ENCODE measurements at places on chromosomes 13 and 19. TPM values are rescaled to one million over a fixed set of nuclear protein-coding genes. Genes with fewer than 3 reads are reported as not detected.

- no peak for DNase-seq
These were observed 7.1 kb downstream of the TLE5 start for GRCh38 chr19:3054972-3055740.

DNA sequence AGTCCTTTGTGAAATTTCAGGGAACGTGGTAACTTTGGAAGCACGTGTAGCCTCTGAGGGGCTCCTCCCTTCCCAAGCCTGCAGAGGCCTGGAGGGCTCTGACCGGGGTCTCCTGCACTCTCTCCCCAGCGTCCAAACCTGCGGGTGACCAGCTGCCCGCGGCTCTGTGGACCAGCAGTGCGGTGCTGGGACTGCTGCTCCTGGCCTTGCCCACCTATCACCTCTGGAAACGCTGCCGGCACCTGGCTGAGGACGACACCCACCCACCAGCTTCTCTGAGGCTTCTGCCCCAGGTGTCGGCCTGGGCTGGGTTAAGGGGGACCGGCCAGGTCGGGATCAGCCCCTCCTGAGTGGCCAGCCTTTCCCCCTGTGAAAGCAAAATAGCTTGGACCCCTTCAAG is 2.7 kb upstream of the TPGS1 start:
- no peak for DNase-seq

GRCh38 chr19:33887891-33888290 is 91.2 kb downstream of the KCTD15 start:
- no peak for DNase-seq

- no peak for DNase-seq
These were observed 3.1 kb downstream of the FTL start for GRCh38 chr19:48968179-48968661.

DNA sequence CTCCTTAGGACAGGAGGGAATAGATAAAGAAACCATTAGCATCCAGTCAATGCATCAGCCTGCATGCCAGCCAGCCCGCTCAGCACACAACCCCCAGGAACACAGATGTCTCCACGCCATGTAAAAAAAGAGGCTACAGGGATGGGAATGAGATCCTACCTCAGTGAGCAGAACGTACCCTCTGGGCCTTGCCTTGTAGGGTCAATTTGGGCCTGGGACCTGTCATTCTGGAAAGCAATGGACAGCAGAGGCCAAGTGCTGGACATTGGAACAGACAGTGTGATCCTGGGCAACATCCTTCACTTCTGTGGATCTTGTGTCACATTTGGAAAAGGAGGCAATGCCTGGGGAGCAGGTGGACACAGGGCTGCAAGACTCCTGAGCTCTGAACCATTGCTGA is 26.0 kb downstream of the VSTM2B start:
- DNase-seq: no peak

DNA sequence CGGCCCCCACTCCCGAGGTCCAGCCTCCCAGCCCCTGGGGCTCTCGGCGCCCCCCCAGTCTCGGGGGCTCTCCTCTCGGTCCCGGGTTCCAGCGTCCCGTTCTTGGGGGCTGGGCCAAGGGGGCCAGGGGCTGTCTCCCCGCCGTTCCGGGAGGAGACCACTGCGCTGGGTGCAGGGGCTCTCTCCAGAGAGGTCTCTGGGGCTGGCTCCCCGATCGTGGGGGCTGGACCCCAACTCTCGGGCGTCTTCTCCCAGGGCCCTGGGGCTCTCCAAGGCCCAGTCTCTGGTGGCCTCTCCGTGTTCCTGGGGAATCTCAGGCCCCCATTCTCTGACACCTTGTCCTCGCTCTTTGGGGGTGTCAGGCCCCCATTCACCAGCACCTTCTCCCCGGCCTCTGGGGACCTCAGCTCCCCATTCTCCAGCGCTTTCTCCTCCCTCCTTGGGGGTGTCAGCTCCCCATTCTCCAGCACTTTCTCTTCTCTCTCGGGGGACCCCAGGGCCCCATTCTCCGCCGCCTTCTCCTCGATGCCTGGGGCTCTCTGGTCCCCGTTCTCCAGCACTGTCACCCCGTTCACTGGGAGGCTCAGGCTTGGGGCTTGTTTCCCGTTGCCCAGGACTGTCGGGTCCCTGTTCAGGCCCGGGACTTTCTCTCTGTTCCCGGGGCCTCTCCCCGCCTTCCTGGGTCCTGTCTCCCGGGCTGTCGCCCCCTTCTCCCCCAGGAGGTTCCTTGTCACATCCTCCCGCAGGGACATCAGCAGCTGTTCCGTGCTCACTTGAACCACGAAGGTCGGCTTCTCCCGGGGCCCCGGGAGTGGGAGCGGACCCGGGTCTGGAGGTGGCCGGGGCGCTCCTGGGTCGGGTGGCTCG is 13.7 kb downstream of the LMTK3 start:
- no peak for DNase-seq

DNA sequence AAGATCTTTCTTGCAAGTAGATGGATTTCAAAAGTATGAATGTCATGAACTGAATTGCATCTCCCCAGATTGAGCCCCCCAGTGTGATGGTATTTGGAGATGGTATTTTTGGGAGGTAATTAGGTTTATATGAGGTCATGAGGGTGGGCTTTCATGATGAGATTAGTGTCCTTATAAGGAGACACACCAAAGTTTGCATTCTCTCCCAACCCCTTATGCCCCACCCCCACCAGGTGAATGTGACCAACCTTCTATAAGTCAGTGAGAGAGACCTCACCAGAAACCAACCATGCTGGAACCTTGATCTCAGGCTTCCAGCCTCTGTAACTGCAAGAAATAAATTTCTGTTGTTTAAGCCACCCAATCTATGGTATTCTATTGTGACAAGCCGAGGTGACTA is 71.3 kb upstream of the POSTN start:
- DNase-seq: no peak

- no peak for DNase-seq
These were observed 242.1 kb downstream of the KLF5 start for GRCh38 chr13:73300718-73301425.

- DNase-seq: peak; percentile 89
These were observed 107.4 kb downstream of the DNAJC3 start for GRCh38 chr13:95784161-95784899.

GRCh38 chr13:114064450-114065140 is 67.8 kb downstream of the RASA3 start:
- peak; percentile 49 for DNase-seq

DNA sequence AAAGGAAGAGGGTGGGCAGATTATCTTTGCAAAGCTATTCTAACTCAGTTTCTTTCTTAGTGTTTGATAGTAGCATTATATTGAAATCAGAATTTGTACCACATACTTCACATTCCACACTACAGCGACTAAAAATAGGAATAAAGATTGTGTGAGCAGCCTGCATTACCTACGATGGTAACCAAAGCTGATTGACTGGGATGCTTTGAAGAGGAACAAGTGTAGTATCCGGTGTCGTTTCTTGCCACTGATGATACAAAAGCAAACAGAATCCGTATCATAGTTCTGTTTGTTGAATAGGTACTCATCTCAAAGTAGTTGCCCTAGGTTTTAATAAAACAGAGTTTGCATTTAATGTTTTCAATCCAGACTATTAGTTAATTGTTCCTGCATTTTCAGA is 51.2 kb downstream of the FLT3 start:
- no peak for DNase-seq

DNA sequence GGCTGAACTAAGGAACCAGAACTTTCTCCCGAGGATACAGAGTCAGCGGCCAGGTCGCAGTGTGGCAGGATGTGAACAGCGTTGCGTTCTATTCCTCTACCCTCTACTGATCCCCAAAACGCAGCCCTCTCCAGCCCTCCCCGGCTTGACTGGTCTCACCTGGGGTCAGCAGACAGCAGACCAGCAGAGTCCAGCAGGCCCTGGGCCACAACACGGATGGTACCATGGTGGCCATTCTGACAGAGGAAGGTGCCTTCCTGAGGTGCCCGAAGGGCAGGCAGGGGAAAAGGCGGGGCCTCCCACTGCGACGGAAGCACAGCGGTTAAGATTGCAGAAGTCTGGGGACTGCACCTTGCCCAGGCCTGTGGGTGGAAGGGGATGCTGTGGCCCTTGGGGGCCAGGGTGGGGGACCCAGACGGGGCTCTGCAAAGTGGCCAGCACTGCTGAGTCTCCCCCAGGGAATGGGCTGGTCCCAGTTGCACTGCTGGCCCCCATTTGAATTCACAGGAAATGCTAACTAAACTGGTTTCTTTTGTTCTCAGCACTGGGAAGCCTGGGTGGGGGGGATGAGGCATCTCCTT is at the start of gene ICAM3:
TSS of gene ICAM3 (minus strand) at position 245 of the 581 bp plus-strand sequence. CDS start at position 235, 10 bp downstream.
- no peak for DNase-seq

GRCh38 chr19:45322744-45323281 is at the start of gene CKM:
TSS of gene CKM (minus strand) at chr19:45322875. CDS start at chr19:45319713, 3,162 bp downstream.
- no peak for DNase-seq

DNA sequence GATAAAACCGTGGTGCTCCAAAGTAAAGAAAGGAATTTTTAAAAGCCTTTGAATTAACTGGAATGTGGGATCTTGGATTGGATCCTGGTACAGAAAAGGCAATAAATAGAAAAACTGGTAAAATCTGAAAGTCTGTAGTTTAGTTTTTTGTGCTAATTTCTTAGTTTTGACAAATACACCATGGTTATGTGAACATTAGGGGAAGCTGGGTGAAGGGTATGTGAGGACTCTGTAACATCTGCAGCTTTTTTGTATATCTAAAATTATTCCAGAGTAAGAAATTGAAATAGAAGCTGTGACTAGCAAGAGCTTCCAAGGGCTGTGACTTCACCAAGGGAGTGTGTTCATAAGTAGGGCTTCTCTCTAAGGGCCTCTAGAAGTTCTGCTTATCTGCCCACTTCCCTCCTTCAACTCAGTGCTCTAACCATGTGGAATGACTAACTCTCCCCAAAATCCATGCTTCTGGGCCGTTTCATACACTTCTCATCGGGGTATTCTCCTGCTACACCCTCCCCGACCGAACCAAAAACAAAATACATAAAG is 26.5 kb downstream of the ARHGAP35 start:
- no peak for DNase-seq

DNA sequence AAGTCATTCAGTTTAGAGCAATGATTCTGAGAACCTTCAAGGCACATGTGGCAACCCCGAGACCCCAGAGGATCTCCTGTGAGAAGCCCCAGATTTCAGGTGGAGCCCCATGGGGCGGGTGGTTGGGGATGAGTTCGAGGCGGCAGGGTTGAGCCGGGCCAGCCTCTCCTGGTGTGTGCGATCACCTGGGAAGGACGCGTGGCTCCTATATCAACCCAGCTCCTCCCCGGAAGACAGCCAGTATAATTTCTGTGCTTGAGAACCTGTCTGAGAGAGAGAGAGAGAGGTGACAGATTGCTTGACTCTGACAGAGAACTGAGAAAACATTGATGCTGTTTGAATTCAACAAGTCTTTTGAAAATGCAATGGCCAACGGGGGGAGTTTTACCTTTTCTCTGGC is 89.0 kb downstream of the TEX29 start:
- DNase-seq: no peak

- peak; percentile 86 for DNase-seq
These were observed 809 bp downstream of the MISP start for GRCh38 chr19:751501-752341.

DNA sequence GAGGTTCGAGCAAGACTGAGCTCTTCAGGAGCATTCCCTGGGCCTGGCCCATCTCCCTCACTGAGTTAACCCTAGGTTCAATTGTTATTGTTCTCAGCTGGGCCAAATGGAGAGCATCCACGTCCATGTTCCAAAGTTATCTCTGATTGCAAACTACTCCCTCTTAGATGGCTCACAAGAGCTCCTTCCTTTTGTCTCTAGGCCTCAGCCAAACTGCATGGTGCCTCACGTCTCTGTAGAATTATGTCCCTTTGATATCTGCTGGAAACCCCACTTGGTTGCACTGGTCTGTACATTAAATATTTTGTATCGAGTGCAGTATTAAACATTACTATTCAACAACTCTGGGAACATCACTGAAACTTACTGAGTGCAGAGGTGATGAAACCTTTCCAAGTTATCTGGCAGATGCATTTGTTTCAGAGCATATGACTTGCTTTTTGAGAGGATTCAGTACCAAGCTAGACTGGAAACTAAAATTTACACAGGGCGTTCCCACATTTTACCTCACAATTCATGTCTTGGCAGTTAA is 38.1 kb downstream of the DOCK9 start:
- DNase-seq: no peak

- DNase-seq: no peak
These were observed 32.4 kb downstream of the PHF11 start for GRCh38 chr13:49528161-49528560.

DNA sequence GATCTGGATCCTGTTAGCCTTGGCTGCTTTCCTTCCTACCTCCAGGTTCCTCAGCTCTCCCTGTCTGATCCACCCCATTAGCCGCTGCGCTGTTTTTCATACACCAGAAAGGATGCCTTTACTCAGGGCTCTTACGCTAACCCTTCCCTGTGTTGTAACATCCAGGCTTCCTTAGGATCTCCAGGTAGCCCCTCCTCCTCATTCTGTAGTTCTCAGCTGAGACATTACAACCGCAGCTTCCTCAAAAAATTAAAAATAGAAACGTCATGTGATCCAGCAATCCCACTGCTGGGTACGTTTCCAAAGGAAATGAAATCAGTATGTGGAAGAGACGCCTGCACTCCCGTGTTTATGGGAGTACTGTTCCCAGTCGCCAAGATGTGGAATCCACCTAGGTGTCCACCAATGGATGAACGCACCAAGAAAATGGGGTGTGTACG is 18.4 kb upstream of the MYADM start:
- no peak for DNase-seq

DNA sequence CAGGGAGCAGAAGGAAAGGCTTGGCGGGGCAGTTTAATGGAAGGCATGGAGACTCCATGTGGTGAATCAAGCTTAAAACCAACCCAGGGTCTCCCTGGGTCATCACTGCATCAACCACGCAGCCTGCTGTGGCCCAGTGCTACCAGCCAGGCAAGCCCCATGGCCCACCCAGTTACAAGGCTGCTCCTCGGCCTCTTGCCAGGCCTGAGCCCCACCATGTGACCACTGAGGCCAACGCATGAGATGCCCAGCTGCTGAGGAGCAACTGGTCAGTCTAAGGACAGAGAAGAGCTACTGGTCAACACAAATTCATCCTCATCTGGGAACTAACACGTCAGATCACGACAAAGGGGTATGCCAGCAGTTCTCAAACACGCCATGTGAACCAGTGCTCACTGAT is 15.4 kb upstream of the KPTN start:
- no peak for DNase-seq

- DNase-seq: no peak
These were observed 180.6 kb upstream of the SOX1 start for GRCh38 chr13:111886217-111886945.

The PROZ gene
- not detected for total RNA-seq

The ZIM2 gene
- total RNA-seq: not detected

The LHB gene
- total RNA-seq: not detected

The IGFL2 gene
- not detected for total RNA-seq

The ERVK3-1 gene
- total RNA-seq: 59.9 TPM

The SULT2A1 gene
- not detected for total RNA-seq

Measured in LHCN-M2 (cell line).